Stimulated activated CD4-positive, alpha-beta T cell treated with anti-CD3 and anti-CD28 coated beads, TNF-alpha, amount 100 ng/mL, for 1 hour (primary cell): ENCODE measurements at places on chromosomes 2 and 18.

- no peak for DNase-seq
Observed at GRCh38 chr2:148614014-148614321, 30.6 kb upstream of the EPC2 start.

GRCh38 chr2:127166231-127166860 lies 53.8 kb downstream of the CYP27C1 start:
- no peak for DNase-seq

- no peak for DNase-seq
Observed at GRCh38 chr2:25639131-25639530, 34.2 kb downstream of the DTNB start.

GRCh38 chr2:74850496-74851190 lies 16.7 kb downstream of the HK2 start:
- DNase-seq, result no peak

GRCh38 chr2:112694182-112694581 lies 26.6 kb upstream of the NT5DC4 start:
- no peak for DNase-seq

DNA sequence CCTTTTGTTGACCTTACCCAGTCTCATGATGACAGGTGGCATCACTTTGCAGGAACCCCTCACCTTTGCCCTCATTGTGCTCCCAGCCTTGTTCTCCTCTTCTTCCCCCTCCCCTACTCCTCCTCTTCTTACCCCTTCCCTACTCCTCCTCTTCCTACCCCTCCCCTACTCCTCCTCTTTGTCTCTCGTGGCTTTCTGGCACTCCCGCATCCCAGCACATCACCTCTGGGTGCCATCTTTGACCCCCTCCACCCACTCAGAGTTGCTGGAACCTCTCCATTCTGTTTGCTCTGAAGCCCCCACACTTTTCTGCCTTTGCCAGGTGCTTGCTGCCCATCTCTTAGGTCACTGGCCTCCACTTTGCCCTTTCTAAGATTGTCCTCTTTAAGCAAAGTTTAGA lies 17.1 kb downstream of the UBE2F start:
- no peak for DNase-seq

DNA sequence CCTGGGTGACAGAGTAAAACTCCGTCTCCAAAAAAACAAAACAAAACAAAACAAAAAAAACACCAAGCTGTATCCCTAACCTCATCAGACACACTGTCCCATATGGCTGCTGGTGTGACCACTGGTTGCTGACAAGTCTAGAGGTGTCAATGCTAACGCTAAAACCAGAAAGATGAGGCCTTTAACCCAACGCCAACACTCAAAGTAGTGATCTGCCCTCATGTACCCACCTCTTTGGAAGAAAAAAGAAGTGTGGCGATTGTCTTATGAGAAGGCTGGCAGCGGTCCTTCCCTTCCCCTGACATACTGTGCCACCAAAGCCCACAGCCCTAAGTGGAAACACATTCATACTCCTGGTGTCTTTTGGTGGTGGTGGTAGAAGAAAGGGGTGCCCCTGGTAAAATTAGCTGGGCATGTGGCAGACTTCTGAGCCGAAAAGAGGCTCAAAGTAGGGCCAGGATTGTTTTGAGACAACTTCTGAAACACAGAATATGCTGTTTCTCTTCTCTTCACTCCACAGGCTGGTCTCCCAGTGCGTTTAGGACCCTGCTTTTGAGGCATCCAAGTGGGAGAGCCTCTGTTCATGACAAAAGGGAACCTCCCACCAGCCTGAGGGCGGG lies 9.8 kb downstream of the SERTAD2 start:
- no peak for DNase-seq

GRCh38 chr2:105385731-105386540 lies 12.9 kb downstream of the FHL2 start:
- DNase-seq, result no peak
